ENCODE measurements at places on chromosomes 5 and 9.

GRCh38 chr9:2132484-2133082, 117.4 kb downstream of the SMARCA2 start:
- peak; percentile 17 for DNase-seq

DNA sequence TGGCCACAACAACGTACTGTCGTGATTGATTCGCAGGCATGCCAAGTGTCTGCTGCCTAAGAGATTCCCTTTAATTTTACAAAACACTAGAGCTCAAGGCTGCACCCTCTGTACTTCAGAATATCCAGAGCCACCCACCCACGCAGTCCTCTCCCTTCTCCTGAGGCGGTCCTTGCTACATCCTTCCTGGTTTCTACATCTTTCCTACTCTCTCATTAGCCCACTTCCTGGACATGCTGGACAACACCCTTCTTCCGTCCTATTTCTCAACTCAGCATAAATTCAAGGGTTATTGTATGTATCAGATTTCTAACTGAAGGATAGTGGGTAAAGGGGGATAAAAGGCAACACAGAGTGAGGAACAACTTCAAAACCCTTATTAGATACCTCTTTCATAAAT, 148.4 kb upstream of the MAP3K1 start:
- no peak for DNase-seq

DNA sequence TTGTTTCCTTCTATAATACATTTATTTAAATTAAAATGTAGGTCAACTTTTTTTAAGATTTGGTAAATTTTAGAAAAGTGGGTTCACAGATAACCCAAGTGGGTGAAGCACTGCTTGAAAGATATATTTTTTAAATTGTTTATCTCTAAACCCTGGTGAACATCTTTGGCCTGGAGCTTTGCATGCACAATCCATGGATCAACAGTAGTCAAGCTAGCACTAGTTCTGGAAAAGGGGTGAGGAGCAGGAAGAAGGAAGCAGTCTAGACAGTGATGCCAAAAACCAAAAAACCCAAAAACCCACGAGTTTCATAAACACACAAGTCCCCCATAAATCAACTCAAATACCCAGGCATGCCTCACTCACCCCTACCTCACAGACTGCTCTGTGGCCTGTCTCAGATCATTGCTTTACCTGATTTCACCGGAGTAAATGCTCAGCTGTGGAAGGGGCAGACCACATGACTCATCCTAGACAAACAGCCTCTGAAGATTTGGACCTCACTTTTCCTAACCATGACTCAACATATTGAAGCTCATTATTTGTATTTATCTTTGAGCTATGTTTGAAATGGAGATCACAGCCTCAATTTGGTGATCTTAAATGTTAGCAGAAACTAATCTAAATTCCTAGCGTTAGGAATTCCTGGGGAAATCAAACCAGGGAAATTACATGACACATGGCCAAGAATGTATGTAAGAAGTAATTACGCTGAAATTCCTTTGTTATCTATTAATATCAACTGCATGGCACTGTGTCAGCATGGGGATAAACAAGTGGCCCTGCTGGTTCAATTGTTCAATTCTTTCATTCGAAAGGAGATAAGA, 149.6 kb downstream of the ZNF608 start:
- DNase-seq = peak; percentile 47

GRCh38 chr9:133932633-133933032, 59.5 kb downstream of the VAV2 start:
- no peak for DNase-seq

DNA sequence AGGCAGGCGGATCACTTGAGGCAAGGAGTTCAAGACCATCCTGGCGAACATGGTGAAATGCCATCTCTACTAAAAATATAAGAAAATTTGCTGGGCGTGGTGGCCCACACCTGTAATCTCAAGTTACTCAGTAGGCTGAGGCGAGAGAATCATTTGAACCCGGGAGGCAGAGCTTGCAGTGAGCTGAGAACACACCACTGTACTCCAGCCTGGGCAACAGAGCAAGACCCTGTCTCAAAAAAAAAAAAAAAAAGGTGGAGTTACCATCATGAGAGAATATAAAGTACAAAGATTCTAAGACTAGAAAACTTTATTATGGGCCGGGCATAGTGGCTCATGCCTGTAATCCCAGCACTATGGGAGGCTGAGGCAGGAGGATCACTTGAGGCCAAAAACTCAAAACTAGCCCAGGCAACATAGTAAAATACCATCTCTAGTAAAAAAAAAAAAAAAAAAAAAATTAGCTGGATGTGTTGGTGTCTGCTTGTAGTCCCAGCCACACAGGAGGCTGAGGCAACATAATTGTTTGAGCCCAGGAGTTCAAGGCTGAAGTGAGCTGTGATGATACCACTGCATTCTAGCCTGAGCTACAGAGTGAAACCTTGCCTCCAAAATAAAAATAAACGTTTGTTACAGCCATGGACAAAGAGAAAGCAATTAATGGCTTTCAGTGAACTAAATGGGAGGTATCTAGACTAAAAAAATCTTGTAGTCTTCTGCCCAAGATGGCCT, 12.9 kb downstream of the ANXA2R start:
- DNase-seq = no peak

- no peak for DNase-seq
These were observed 22.0 kb downstream of the CYSTM1 start for GRCh38 chr5:140197023-140197422.

GRCh38 chr5:6397536-6398269, 19.4 kb upstream of the MED10 start:
- no peak for DNase-seq

DNA sequence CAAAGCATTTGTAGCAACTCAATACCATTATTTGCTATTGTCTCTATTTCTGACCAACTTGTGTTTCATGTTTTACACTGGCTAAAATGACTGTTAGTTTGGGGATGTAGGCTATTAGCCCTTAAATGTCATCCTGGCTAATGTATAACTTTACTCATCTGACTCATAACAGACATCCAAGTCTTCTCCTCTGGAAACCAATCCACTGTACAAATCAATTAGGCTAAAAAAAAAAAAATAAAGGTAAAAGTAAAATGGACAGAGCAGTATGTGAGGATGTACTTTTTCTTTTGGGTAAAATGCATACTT, 20.6 kb downstream of the MEGF9 start:
- DNase-seq = no peak

GRCh38 chr5:140351609-140352334, 5.4 kb upstream of the HBEGF start:
- DNase-seq = peak; percentile 75

- DNase-seq = no peak
These were observed 277.6 kb downstream of the ZNF608 start for GRCh38 chr5:124468671-124469411.

DNA sequence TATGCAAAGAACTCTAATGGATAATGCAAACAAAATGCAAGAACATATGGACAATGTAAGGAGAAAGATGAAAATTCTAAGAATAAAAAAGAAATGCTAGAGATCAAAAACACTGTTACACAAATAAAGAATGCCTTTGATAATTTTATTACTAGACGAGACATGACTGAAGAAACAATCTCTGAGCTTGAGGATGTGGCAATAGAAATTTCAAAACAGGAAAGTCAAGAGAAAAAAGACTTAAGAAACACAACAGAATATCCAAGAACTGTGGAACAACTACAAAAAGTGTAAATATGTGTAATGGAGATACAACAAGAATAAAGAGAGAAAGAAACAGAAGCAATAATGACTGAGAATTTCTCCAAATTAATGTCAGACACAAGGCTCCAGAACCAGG, 140.5 kb upstream of the ACOT12 start:
- no peak for DNase-seq

DNA sequence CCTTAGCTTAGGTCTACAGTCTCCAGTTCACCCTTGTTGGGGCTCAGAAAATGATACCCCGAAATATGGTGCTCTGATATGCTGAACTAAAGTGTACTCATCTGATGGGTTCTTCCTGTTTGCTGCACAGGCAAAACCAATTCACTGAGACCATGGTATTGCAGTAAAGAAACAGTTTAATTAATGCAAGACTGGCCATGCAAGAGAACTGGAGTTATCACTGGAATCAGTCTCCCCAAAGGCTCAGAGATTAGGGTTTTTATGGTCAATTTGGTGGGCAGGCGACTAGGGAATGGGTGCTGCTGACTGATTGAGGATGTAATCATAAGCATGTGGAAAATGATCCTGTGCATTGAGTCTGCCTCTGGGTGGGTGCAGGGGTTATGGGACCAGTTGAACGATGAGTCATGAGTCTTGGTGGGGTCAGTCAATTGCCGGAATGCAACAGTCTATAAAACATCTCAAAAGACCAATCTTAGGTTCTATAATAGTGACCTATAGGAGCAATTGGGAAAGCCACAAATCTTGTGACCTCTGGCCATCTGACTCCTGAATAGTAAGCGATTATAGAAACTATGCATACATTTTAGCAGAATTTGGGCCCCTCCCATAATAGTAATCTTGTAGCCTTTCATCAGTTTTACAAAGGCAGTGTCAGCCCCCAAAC, 113.0 kb upstream of the ANKRD55 start:
- DNase-seq = no peak

DNA sequence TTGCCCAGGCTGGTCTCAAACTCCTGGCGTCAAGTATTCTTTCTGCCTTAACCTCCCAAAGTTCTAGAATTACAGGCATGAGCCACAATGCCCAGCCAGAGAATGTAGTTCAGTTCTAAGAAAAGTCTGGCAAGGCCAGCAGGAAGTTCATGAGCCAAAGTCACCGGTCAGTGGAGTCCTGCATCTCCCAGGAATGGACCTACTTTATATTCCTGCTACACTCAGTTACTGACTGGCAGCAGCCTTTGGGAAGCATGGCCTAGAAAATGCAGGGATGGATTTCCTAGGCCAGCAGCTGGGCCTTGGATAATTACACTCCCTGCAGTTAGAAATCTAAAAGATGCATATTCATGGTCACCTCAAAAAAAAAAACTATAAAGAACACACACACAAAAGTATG, 135.7 kb downstream of the CAAP1 start:
- DNase-seq = no peak

GRCh38 chr9:127773272-127773671, 5.2 kb downstream of the SH2D3C start:
- no peak for DNase-seq

DNA sequence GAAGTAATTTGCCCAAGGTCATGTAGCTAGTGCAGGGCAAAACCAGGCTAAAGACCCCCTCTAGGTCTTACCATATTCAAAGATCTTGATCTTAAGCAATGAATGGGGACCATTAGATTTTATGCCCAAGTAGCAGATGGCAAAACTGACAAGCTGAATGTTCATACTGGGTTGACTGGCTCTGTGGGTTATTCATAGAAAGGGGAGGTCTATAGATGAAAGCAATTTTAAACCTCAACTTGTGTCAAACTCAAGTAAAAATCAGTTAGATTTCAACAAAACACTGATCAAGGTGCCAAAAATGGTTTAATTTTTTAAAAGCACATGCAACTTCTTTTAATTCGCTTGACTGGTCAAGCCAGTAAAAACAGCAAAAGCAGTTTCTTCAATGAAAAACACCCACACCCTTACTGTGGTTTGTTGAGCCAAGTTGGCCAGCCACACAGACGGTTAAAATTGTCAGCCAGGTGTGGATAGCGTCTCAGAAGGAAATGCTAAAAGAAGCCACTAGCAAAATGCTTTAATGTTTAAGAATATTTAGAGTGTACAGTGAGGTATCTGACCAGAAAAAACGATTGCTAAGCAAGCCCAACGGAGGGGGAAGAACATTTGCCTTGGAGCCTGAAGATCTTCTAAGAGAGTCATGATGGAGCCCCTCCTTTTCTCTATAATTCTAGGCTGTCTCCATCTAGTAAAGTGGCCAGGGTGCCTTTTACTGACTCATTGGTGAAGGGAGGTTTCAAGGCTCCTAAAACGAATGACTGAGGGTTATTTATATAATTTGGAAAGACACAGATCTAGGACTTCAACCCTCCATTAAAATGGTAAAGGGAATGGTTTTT, 539.6 kb upstream of the CLINT1 start:
- DNase-seq = no peak

- no peak for DNase-seq
These were observed 10.4 kb upstream of the PTGES start for GRCh38 chr9:129762985-129763926.

DNA sequence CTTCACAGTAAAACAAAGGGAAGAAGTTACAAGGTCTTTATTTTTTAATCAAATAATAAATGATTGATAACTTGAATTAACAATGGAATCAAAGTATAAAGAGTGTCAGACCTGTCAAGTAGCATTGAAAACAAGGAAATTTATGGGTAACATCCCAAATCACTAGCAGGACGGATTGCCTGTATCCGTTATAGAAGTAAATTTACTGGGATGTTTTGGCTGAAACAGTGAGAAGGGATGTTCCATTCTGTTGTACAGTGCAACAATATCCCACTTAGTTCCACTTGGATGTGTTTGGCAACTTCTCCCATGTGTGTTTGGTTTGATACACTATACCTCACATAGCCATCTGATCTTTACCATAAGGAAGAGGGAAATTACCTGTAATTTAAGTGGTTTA, 421.0 kb upstream of the CHD1 start:
- DNase-seq = no peak

GRCh38 chr9:106218427-106218826, 524.1 kb downstream of the TMEM38B start:
- DNase-seq = no peak

GRCh38 chr9:14205463-14205862, 108.5 kb downstream of the NFIB start:
- DNase-seq = peak; percentile 26

- peak; percentile 66 for DNase-seq
These were observed 5.5 kb downstream of the F2RL2 start for GRCh38 chr5:76617675-76618074.

DNA sequence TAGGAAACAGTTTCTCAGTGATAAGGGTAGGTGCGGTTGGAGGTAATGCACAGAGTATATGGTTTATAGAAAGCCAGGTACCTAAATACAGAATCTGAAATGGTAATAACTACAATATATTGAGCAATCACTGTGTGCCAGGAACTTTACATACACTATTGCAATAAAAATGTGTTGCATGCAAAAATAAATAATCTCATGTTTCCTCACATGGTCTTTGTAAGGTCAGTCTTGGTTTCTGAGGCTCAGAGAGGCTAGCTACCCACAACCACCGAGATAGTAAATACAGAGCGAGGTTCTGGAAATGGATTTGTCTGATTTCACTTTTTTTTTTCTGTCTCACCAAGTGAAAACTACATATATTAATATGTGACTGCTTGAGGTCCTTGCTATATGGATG, 128.9 kb downstream of the CAMK4 start:
- no peak for DNase-seq

- DNase-seq = no peak
These were observed 2220.7 kb upstream of the C9orf72 start for GRCh38 chr9:29793970-29794369.
